Ascending aorta (tissue), 2 donors: ENCODE measurements at places on chromosomes 16 and 17.

- H3K36me3 ChIP-seq: no peaks in the 10 kb centered on the region
- H3K4me3 ChIP-seq: peak overlapping the region; percentile 79
- no peak for DNase-seq
- peaks cover 39% of the 10 kb centered on the region for H3K4me1 ChIP-seq
- H3K27me3 ChIP-seq: no peaks in the 10 kb centered on the region
Measured at GRCh38 chr17:81388091-81388611, 7.1 kb upstream of the BAHCC1 start.

GRCh38 chr17:28904800-28905199 is 1.9 kb upstream of the DHRS13 start:
- no peak overlapping the region for H3K27ac ChIP-seq
- DNase-seq: no peak
- no peaks in the 10 kb centered on the region for H3K27me3 ChIP-seq
- no peak overlapping the region for H3K4me3 ChIP-seq

DNA sequence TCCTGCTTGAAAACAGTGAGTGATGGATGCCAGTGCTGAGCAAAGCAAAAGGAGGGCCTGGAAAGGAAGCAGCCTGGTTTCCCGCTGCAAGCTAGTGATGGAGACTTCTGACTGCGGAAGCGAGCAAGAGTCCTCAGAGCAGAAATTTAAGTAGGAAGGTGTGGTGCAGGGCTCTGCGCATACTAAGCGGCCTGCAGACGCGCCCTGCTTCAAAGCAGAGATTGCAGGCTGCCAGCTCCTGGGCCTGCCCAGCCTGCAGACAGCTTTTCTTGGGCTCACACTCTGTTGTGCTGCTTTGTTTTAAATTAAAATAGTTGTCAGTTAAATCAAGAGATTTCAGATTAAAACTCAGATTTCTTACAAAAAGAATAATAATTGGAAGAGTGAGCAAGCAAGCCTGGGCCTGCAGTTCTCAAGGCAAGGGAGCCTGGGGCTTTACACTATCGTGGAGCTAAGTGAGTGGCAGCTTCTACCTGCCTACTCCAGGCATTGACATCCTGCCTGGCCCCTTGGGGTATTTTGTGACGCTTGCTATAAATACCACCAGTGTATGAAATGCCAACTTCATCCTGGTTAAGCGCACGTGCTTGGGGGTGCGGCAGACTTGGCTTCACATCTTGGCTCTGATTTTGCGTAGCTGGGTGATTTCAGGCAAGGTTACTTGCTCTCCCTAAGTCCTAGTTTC is 237.3 kb downstream of the XYLT1 start:
- no peak for DNase-seq
- H3K27ac ChIP-seq: no peak overlapping the region
- peaks cover 6% of the 10 kb centered on the region for H3K4me1 ChIP-seq
- no peaks in the 10 kb centered on the region for H3K27me3 ChIP-seq

DNA sequence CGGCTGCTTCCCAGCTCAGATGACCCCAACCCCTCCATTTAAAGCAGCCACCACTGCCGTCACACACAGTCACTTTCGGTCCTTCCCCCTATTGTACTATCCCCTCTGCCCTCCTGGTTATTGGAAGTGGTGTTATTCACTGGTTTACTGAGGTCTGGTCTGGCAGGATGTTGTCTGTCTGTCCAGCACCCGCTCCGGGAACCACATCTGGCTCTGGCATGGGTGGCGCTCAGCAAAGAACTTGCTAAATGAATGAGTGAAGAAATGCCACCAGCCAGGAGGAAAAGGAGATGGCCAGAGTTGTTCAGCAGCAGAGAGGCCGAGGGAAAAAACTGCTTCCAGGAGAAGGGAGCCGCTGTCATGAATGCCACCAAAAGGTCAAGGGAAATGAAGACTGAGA is 161.6 kb downstream of the GSG1L start:
- DNase-seq: no peak
- no peaks in the 10 kb centered on the region for H3K36me3 ChIP-seq
- no peaks in the 10 kb centered on the region for H3K4me1 ChIP-seq
- no peaks in the 10 kb centered on the region for H3K27me3 ChIP-seq
- no peak overlapping the region for H3K4me3 ChIP-seq

DNA sequence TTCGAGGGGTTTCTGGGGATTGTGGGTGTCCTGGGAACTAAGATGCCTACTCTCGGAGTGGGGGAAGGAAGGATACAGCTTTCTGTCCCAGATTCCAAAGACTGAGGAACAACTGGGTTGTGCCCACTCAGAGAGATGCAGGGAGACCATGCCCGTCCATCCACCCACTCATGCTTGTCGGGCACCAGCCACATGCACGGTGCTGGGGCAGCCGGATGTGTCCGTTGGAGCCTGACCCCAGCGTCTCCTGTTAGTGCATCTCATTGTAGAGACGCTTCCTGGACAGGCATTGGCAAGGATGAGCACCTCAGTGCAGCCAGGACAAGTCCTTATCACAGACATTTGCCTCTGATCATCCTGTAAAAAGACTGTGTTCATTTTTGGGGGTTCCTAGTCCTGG is 58.1 kb downstream of the METRNL start:
- H3K4me3 ChIP-seq: no peak overlapping the region
- no peak overlapping the region for H3K27ac ChIP-seq
- H3K4me1 ChIP-seq: no peaks in the 10 kb centered on the region
- no peaks in the 10 kb centered on the region for H3K36me3 ChIP-seq

GRCh38 chr17:66713533-66714042 is 121.3 kb upstream of the CACNG5 start:
- H3K36me3 ChIP-seq: no peaks in the 10 kb centered on the region
- H3K27me3 ChIP-seq: no peaks in the 10 kb centered on the region
- no peak for DNase-seq

GRCh38 chr17:45136846-45137560 is 1.5 kb downstream of the ACBD4 start:
- no peak overlapping the region for H3K4me3 ChIP-seq
- peaks cover 13% of the 10 kb centered on the region for H3K4me1 ChIP-seq
- H3K27ac ChIP-seq: no peak overlapping the region
- no peaks in the 10 kb centered on the region for H3K27me3 ChIP-seq

- H3K27me3 ChIP-seq: no peaks in the 10 kb centered on the region
- no peak overlapping the region for H3K4me3 ChIP-seq
- H3K4me1 ChIP-seq: peaks cover 2% of the 10 kb centered on the region
- DNase-seq: no peak
- H3K36me3 ChIP-seq: peaks cover 71% of the 10 kb centered on the region
Measured at GRCh38 chr16:1820096-1820945, 6.3 kb downstream of the HAGH start.

- H3K4me1 ChIP-seq: no peaks in the 10 kb centered on the region
- H3K4me3 ChIP-seq: no peak overlapping the region
- DNase-seq: no peak
- no peaks in the 10 kb centered on the region for H3K27me3 ChIP-seq
- no peak overlapping the region for H3K27ac ChIP-seq
Measured at GRCh38 chr17:73030501-73030921, 62.0 kb downstream of the SLC39A11 start.

GRCh38 chr17:59631276-59631675 is 11.6 kb downstream of the CLTC start:
- no peak overlapping the region for H3K27ac ChIP-seq
- H3K36me3 ChIP-seq: no peaks in the 10 kb centered on the region
- no peaks in the 10 kb centered on the region for H3K27me3 ChIP-seq
- peaks cover 6% of the 10 kb centered on the region for H3K4me1 ChIP-seq

GRCh38 chr16:1895068-1895467 is 23.1 kb upstream of the MEIOB start:
- no peak overlapping the region for H3K27ac ChIP-seq
- H3K27me3 ChIP-seq: no peaks in the 10 kb centered on the region
- DNase-seq: no peak

GRCh38 chr16:50213939-50214519 is 52.3 kb upstream of the ADCY7 start:
- no peaks in the 10 kb centered on the region for H3K27me3 ChIP-seq
- H3K36me3 ChIP-seq: peaks cover 37% of the 10 kb centered on the region
- H3K27ac ChIP-seq: peak overlapping the region; percentile 5
- DNase-seq: no peak

DNA sequence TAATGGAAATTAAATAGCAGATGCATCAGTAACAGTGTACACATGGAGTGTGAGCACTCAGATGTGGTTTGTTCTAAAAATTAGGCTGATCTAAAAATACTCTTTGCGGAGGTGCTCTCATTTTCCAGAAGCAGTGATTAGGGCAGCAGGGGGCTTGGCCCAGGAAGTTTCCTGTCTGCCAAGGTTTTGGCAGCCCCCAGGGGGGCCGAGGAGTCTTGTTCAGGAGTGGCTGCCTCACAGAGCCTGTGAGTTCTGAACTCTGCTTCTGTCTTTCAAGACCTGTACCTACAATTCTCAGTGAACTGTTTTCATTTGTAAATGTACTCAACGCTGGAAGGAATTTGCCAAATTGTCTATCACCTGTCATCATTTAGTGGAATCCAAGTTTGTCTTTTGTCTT is 388.4 kb upstream of the CDH11 start:
- no peaks in the 10 kb centered on the region for H3K4me1 ChIP-seq
- no peak overlapping the region for H3K4me3 ChIP-seq
- no peaks in the 10 kb centered on the region for H3K27me3 ChIP-seq

- H3K4me1 ChIP-seq: no peaks in the 10 kb centered on the region
- H3K4me3 ChIP-seq: no peak overlapping the region
- no peaks in the 10 kb centered on the region for H3K27me3 ChIP-seq
- no peak for DNase-seq
- no peak overlapping the region for H3K27ac ChIP-seq
Measured at GRCh38 chr17:527247-527646, 174.6 kb upstream of the RPH3AL start.

- H3K36me3 ChIP-seq: peaks cover 25% of the 10 kb centered on the region
- peaks cover 13% of the 10 kb centered on the region for H3K4me1 ChIP-seq
- H3K4me3 ChIP-seq: peak overlapping the region; percentile 82
- no peak for DNase-seq
- no peaks in the 10 kb centered on the region for H3K27me3 ChIP-seq
Measured at GRCh38 chr16:30368122-30368791, 2.0 kb downstream of the TBC1D10B start.

GRCh38 chr16:74169687-74170376 is 126.8 kb upstream of the PSMD7 start:
- H3K27me3 ChIP-seq: no peaks in the 10 kb centered on the region
- no peaks in the 10 kb centered on the region for H3K4me1 ChIP-seq
- peak overlapping the region; percentile 7 for H3K4me3 ChIP-seq
- H3K27ac ChIP-seq: no peak overlapping the region
- no peaks in the 10 kb centered on the region for H3K36me3 ChIP-seq

DNA sequence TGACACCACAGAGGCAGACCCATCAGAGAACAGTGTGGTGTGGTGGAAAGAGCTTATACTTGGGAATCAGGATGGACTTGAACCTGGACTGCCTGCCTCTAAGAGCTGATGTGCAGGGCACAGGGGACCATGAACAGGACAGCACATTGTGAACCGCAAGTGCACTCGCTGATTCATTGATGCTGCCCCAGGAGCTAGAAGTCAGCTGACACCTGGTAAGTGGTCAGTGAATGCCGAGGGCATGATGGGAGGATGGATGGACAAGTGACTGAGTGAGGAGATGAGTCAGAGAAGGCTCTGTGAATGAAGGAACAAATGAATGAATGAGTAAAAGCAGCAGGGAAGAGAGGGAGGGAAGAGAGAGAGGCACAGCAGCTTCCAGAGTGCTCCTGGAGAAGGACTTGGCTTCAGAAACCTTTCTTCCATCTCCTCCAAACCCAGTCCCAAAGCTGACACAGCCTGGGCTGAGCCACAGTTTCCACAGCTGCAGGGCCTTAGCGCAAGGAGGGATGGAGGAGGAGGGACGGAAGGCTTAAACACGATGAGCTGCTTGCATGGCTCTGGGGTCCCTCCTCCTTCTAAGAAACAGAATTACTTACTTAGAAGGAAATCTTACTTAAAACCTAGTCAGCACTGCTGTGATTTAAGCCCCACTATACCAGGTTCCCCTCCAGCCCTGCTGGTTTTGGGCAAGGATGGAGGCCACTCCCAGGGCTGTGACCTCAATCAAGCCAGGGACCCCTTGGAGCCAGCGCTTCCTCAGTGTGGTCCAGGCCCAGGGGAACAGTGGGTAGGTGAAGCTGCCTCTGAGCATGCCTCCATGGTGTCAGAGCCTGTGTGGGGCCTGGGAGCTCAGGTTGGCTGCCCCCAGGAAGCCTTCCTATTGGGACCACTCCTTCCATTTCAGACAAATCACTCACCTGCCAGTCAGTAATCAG is 184.6 kb downstream of the TMEM132E start:
- no peak overlapping the region for H3K27ac ChIP-seq
- no peaks in the 10 kb centered on the region for H3K27me3 ChIP-seq

- peaks cover 3% of the 10 kb centered on the region for H3K36me3 ChIP-seq
- no peak for DNase-seq
- H3K27ac ChIP-seq: no peak overlapping the region
- H3K4me3 ChIP-seq: no peak overlapping the region
Measured at GRCh38 chr17:80857756-80858171, 133.9 kb upstream of the CHMP6 start.

DNA sequence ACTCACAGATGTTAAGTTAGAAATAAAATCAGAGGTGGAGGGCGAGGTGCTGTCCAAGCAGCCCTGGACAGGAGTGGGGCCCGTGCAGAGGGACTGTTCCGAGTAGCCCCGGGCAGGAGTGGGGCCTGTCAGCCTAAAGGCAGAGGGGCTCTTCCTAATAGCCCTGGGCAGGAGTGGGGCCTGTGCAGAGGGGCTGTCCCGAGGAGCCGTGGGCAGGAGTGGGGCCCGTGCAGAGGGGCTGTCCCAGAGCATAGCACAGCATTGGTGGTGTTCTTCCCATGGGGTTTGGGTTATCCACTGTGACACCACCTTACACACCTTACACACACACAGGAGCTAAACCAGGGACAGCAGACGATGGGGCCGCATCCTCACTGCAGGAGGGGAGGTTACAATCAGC is 10.4 kb downstream of the CEP131 start:
- DNase-seq: no peak
- no peak overlapping the region for H3K4me3 ChIP-seq
- peaks cover 6% of the 10 kb centered on the region for H3K4me1 ChIP-seq
- H3K27ac ChIP-seq: no peak overlapping the region
- H3K27me3 ChIP-seq: no peaks in the 10 kb centered on the region
- no peaks in the 10 kb centered on the region for H3K36me3 ChIP-seq

DNA sequence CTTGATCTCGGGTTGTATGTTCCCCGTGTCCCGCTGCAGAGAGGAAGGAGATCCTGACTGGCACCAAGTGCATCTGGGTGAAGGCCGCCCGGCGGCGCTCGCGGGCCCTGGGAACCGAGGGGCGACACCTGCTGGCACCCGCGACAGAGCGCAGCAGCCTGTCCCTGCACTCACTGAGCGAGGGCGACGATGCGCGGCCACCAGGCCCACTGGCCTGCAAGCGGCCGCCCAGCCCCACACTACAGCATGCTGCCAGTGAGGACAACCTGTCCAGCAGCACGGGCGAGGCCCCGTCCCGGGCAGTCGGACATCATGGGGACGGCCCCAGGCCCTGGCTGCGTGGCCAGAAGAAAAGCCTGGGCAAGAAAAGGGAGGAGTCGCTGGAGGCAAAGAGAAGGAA is 7.5 kb downstream of the BTBD17 start:
- peaks cover 4% of the 10 kb centered on the region for H3K27me3 ChIP-seq
- peaks cover 5% of the 10 kb centered on the region for H3K4me1 ChIP-seq
- no peak overlapping the region for H3K27ac ChIP-seq
- H3K4me3 ChIP-seq: no peak overlapping the region
- H3K36me3 ChIP-seq: no peaks in the 10 kb centered on the region
- DNase-seq: no peak

GRCh38 chr17:9529033-9529700 is 46.5 kb downstream of the STX8 start:
- no peaks in the 10 kb centered on the region for H3K36me3 ChIP-seq
- no peak overlapping the region for H3K27ac ChIP-seq
- no peak overlapping the region for H3K4me3 ChIP-seq
- no peak for DNase-seq
